Urinary bladder (tissue), 4 donors: ENCODE measurements at places on chromosomes 5 and 9. TPM values are rescaled to one million over a fixed set of nuclear protein-coding genes. Genes with fewer than 3 reads are reported as not detected.

FBN2 gene
- 138 TPM for total RNA-seq

ZNF483 gene
- total RNA-seq: 19.0 TPM

SLC23A1 gene
- total RNA-seq: not detected

CDH18 gene
- total RNA-seq: 3.2 TPM
